Bronchial smooth muscle cell (primary cell): ENCODE measurements at places on chromosomes 12 and 14. TPM values are rescaled to one million over a fixed set of nuclear protein-coding genes. Genes with fewer than 3 reads are reported as not detected.

Gene CORO1C
- 165 and 172 TPM in 2 replicates for total RNA-seq

Gene KLRK1
- not detected in 2 replicates for total RNA-seq

Gene RGS6
- not detected in 2 replicates for total RNA-seq

Gene CFAP251
- total RNA-seq, result 1.4 and 3.3 TPM in 2 replicates
